ENCODE measurements at places on chromosomes 6 and 20. TPM values are rescaled to one million over a fixed set of nuclear protein-coding genes. Genes with fewer than 3 reads are reported as not detected.

DNA sequence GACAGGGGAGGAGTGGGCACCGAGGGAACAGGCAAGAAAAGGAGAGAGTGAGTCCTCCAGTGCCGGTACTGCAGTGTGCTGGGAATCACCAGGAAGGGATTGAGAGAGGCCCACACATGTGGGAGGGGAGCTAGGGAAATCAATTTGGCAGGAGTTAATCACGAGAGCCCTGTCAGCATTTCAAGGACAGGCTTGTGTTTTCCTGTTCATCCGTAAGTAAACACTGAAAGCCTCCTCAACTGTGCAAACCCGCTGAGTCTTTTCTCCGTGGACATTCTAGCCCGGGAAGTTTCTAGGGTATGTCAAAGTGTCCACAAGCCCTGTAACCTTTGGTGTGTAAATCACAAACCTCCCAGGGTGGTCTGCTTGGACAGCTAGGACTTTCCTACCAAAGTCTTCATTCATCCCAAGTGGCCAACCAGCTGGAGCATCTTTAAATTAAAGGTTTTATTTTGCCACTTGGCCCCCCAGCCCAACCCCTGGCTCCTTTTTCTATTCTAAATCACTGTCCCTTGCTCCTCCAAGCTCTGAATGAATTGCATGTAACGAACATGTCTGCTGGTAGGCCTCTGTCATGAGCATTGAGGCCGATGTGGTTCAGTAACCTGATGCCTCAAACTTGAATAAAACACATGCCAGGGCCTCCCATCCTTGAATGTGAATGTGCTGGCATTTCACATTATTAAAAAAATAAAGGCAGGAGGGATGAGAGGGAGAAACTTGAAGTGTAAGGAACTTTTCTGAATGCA is 149.1 kb downstream of the ZNF217 start:
- DNase-seq = no peak

- DNase-seq = no peak
Observed at GRCh38 chr6:26541579-26541978, 3.4 kb downstream of the HMGN4 start.

DNA sequence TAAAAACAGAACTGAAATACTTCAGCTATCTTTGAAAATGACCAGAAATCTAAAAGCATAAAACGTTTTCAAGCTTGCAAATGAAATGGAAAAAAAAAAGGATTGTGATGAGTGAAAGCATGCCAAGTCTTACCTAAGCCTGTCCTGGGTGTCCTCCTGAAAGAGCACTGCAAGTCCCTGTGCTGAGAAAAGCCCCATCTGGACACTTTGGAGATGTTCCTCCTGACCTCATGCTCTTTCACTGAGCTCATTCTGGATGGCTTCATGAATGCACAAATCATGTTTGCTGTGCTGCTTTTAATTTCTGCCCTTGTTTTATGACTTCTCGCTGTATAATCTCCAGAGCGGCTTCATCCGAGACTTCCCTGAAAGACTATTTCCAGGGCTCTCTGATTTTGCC is 136.0 kb downstream of the SOD2 start:
- DNase-seq = no peak

DNA sequence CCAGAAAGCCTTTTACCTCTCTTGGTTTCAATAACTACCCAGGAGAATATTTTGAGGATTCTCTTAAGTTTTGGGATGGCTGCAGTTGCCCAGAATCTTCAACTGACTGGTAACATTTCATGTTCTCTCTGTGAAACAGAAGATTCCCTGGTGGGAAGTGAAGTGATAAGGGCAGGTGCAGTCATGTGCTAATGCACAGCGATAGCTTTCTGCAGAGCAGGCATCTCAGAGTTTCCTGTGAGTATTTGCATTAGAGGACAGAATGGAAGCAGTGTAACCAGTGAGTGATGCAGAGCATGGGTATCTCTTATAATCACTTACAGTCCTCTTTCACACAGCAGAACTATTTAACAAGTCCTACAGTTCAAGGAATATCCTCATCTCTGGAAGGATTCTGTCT is 76.1 kb downstream of the HCRTR2 start:
- DNase-seq = no peak

DNA sequence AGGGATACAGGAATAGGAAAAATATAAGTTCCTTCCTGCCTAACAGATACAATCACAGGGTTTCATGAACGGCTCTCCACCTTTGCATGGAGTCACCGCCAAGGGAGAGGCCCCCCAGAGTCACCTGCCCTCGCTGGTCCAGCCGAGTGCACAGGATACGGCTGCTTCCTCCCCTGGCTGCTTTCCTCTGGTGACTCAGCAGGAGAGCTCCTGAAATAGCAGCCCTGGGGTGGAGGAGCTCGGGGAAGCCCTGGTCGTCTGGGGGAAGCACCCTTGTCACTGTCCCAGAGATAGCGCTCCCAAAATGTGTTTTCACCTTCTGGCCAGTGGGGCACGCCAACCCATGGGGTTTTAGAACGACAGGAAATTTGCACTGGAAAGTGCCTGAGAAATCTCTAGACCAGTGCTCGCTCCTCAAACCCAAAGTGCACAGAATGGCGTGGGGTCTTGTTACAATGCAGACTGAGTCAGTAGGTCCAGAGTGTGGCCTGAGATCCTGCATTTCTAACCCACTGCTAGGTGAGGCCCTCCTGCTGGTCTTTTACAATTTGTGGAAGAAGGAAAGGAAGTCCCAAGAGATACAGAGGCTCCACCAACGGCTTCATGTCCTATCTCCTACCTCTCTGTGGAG is 35.9 kb upstream of the FAM50B start:
- peak; percentile 80 for DNase-seq

DNA sequence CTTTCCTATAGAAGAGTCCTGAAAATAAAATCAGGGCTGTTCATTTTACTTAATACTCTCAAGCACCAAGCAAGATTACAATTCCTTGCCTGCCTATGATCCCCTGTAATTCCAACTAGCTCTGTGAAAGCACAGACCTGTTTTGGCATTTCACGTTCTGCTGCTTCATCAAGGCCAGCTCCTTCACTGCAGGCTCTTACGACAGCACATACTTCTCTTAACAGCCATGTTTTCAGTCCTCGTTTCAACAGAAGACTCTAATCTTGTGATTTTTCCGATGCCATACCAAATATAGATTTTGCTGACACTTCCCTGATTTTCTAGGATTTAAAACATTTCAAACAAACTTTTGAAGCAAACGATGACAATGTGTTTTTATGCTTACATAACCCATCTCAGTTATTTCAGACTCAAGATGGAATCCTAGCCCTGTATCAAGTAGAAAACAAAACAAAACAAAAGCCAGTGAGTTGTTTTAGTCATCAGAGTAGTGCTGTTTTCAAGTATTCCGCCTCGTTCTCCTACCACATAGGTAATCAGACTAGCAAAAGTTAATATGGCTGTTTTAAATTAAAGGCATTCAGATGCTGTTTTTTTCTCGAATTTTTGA is 616.5 kb upstream of the CITED2 start:
- DNase-seq = no peak

- no peak for DNase-seq
Observed at GRCh38 chr6:138896104-138896756, 91.8 kb downstream of the REPS1 start.

GRCh38 chr6:6746333-6746969 is 157.9 kb downstream of the LY86 start:
- DNase-seq = no peak

- no peak for DNase-seq
Observed at GRCh38 chr20:35510951-35511735, 18.3 kb downstream of the C20orf173 start.

- peak; percentile 6 for DNase-seq
Observed at GRCh38 chr6:89475101-89475500, 42.1 kb downstream of the ANKRD6 start.

DNA sequence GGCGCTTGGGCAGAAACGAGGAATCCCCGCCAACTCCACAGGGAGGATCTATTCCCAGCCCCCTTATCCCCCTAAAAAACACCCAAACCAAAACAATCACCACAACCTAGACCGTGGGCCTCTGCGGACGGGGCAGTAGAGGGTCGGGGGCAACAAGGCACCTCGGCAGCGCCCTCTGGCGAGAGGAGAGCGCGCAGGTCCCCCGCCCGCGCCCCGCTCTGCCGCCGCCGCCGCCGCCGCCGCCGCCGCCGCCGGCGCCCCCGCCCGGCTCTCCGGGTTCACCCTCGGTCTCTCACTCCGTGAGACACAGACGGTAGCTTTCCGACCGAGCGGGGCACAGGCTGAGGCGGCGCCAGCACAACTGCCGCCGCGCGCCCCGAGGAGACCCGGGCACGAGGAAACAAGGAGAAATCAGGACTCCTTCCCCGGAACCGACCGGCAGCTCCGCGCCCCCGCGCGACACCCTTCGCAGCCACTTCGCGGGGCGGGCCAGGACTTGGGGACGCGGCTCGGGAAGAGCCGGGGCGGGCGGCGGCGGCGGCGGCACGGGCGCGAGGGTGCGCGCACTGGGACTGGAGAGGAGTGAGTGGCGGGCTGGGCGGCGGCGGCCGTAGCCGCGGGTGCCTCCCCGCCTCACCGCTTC is at the start of gene SLC35F1:
Gene SLC35F1, plus strand, starts transcription at position 307 of the 643 bp plus-strand sequence.
- no peak for DNase-seq

- peak; percentile 80 for DNase-seq
Observed at GRCh38 chr6:116387374-116387773, 16.6 kb downstream of the DSE start.

GRCh38 chr6:14217728-14218518 is 100.4 kb downstream of the CD83 start:
- DNase-seq = no peak

DNA sequence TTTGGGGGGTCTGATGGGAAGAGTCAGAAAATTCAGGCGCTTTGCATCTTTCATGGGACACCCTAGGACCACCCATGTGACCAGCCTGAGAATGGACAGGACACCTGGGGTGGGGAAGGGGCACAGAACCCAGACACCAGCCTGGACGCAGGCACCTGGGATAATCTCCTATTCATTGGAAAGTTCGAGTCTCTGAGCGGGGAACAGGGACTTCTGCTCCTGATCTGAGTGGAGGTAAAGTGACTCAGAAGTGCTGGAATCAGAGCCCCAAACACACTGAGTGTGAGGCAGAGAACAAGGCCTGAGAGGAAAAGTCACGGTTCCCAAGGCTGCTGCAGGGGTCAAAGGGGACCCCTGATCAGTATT is 1.4 kb downstream of the HLA-B start:
- no peak for DNase-seq

DNA sequence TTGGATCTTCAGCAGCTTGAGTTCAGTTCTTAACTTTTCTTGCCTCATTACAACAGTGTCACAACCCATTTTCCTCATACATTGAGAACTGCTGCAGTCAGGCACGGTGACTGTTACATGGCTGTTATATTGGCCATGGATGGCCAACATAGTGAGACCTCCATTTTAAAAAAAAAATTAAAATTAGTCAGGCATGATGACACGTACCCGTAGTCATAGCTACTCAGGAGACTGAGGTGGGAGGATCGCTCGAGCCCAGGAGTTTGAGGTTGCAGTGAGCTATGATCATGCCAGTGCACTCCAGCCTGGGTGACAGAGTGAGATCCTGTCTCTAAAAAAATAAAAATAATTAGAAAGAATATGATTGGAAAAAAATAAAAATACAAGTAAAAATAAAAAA is 9.9 kb upstream of the MMP24 start:
- peak; percentile 23 for DNase-seq

DNA sequence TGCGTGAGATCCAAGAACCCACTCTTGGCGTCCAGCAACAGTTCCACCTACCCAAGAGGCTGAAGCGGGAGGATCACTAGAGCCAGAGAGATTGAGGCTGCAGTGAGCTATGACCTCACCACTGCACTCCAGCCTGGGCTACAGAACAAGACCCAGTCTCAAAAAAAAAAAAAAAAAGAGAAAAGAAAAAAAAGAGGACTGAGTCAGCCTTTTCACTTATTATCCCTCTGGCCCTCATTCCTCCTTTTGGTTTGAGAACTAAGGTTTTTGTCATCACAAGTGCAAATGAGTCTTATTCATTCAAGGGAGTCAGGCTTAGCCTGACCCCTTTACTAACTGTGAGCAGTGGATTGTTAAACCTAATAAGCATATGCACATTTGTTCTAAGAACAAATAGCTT is 37.9 kb upstream of the JARID2 start:
- no peak for DNase-seq

- DNase-seq = peak; percentile 52
Observed at GRCh38 chr6:42929821-42930360, 611 bp downstream of the CNPY3 start.

DNA sequence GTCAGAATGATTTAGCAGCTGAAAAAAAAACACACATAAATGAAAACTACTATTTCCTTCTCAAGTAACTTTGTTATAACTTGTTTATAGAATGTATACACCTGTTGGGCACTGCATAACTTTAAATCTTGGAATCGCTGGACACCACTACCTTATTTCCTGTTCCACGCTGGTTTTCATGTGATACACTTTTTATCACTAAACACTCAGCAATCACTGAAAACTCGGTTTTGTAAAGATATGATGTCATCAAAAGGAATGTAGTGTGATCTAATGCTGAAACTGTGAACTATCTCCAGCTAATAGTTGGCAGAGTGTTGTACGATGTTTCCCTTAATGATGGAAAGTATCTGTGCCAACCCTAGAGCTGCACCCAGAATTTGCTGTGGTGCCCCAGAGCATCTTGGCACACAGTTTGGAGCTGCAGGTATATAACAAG is 127.9 kb downstream of the BACH2 start:
- peak; percentile 19 for DNase-seq

GRCh38 chr6:140201787-140202458 is 827.5 kb upstream of the CITED2 start:
- peak; percentile 48 for DNase-seq

DNA sequence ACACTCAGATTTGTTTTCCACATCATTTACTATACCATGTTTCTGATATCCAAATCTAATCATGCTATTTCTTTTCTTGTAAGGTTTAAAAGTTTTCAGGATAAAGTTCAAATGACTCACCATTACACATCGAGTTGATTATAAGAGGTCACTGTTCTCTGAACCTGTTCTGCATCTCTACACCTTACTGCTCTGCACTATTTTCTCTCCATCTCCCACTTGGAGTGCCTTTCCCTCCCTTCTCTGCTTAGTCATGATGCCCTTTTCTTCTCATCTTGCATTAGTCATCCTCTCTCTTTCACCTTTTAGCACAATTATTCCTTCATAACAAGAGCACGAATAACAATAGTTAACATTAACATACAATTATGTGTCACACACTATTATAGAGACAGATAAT is 37.5 kb upstream of the FUT9 start:
- DNase-seq = peak; percentile 80

- DNase-seq = no peak
Observed at GRCh38 chr20:3123542-3123941, 36.1 kb downstream of the FASTKD5 start.

- no peak for DNase-seq
Observed at GRCh38 chr6:135347887-135348286, 149.7 kb downstream of the AHI1 start.

- DNase-seq = no peak
Observed at GRCh38 chr20:33830371-33830770, 19.2 kb downstream of the CHMP4B start.

The GSTA3 gene
- total RNA-seq = not detected

The PLA2G7 gene
- total RNA-seq = 1.8 TPM

The SOX18 gene
- 1.1 TPM for total RNA-seq

The KCNK5 gene
- 3.5 TPM for total RNA-seq

The LKAAEAR1 gene
- total RNA-seq = 0.98 TPM

The HRH3 gene
- not detected for total RNA-seq

The MKKS gene
- total RNA-seq = 13.6 TPM

The FAM83C gene
- total RNA-seq = not detected

The OR2B2 gene
- not detected for total RNA-seq
